ENCODE measurements at places on chromosomes 12 and 14.
A peak's percentile ranks its signal among the peaks of the same experiment; 100 is the strongest.

- no peak for DNase-seq
These were observed 43.1 kb upstream of the PSMC1 start for GRCh38 chr14:90213099-90213748.

DNA sequence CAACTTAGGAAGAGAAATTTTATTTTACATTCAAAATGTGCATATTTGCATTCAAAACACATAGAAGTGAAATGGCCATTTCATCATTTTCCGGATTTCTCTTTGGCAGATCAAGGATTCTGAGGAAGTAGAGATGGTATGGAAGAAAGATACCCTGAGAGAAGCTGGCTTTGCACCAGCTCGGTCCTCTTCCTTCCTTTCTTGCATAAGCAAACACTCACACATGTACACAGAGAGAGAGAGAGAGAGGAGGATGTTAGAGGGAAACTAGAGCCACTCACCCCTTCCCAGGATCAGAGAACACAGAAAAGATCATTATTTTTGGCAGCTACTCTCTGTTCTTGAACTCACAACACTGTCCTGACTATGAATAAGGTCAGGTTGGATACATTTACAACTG is 15.6 kb upstream of the PLEKHD1 start:
- DNase-seq = peak; percentile 64

DNA sequence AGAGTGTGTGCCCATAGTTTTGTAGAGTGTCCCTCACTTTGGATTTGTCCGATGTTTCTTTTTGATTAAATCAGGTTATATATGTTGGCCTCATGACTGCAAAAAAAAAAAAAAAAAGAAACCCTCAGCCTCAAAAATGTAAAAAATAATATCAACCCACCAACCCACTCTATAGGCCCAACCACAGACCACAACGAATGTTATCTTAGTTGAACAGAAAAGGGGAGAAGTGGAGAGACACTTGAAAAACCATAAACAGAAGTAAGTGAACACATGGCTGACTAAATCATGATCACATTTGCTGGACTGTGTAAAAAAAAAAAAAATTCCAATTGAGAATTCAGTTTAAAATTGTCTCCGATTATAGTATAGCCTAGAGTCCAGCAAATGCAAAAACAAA is 45.5 kb upstream of the ST8SIA1 start:
- DNase-seq = no peak

DNA sequence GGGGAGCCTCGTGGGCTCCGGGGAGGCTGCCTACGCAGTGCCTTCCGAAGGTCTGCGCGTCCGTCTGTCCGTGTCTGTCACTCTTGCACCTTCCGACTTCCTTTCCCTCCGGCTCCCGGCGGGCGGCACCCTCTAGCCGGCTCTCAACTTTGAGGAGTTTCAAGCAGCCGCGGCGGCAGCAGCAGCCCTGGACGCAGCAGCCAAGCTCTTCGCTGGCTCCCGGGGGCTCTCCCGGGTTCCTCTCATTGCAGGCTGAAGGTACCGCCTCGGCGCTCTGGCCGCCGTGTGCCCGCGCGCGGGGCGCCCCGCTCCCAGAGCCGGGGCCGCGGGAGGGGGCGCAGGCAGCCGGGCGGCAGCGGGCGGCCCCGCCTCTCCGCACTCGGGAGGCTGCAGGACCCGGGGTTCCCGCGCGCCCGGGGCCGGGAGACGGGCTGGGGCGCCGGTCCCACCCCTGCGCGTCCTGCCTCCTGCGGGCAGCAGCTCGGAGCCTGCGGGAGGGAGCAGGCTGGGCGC is at the start of the genes AMIGO2 and PCED1B:
Gene AMIGO2 (minus strand): TSS at position 492 of the 513 bp plus-strand sequence. CDS start 957 bp downstream, outside the sequence.
Gene PCED1B (plus strand): TSS at position 154 of the 513 bp plus-strand sequence. CDS start 155,443 bp downstream, outside the sequence.
- peak; percentile 75 for DNase-seq

GRCh38 chr14:80356413-80356812 is 145.1 kb upstream of the DIO2 start:
- DNase-seq = peak; percentile 1

- DNase-seq = no peak
These were observed 282.3 kb upstream of the PRICKLE1 start for GRCh38 chr12:42871816-42872215.

- DNase-seq = no peak
These were observed 21.8 kb upstream of the DDHD1 start for GRCh38 chr14:53174918-53175317.

GRCh38 chr12:71636704-71637115 is 26.9 kb downstream of the ZFC3H1 start:
- peak; percentile 55 for DNase-seq

Measured in suppressor macrophage (primary cell).